ENCODE measurements at places on chromosomes 3 and 15.
A peak's percentile ranks its signal among the peaks of the same experiment; 100 is the strongest.

DNA sequence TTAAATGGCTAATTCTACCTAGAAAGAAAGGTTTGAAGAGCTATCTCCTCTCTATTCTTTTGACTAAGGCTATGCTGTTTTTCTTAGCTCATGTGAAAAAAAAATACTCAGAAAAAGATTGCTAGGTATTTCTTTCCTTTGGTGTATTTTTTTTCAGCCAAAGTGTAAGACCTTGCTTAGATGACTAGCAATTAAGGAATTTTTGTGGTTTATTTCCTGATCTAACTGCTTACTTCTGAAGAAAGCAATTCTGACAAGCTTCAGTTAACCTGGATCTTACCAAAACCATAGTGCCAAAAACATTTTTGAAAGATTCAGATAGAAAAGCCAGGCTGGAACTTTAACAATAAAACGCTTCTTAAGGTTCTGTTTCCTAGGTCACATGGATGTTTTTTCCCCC, 315.6 kb downstream of the SOX2 start:
- no peak for DNase-seq

DNA sequence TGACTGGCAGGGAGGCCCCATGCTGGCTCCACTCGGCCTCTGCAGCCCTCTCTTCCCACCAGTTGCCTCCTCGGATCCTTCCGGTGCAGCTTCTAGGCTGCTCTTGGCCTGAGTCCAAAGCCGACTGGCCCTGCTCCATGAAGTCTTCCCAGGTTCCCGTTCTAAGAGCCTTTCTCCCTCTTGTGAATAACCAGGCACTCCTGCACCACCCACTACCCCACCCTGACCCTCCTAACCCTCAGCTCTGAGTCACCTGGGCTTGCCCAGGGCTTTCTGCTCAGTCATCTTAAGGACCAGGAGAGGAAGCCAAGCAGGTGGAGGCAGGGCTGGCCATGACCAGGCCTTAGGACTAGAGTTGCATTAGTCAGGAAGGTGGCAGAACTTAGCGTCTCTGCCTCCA, 28.1 kb upstream of the CNBP start:
- peak; percentile 38 for DNase-seq

DNA sequence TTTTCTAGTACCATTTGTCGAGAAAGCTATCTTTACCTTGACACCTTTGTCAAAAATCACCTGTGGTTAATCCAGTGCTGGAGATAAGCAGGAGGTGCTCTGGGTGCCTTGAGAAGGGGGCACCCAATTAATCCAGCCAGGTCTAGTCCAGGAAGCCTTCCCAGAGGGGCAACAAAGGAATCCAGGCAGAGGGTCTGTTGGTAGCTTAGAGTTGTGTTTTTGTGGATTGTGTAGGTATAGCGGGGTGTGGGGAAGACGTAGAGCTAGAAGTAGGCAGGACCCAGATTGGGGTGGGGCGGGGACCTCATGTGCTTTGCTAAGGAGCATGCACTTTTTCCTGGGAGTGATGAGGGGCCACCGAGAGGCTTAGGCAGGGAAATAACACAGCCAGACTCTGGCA, 6.0 kb upstream of the PIGZ start:
- no peak for DNase-seq

DNA sequence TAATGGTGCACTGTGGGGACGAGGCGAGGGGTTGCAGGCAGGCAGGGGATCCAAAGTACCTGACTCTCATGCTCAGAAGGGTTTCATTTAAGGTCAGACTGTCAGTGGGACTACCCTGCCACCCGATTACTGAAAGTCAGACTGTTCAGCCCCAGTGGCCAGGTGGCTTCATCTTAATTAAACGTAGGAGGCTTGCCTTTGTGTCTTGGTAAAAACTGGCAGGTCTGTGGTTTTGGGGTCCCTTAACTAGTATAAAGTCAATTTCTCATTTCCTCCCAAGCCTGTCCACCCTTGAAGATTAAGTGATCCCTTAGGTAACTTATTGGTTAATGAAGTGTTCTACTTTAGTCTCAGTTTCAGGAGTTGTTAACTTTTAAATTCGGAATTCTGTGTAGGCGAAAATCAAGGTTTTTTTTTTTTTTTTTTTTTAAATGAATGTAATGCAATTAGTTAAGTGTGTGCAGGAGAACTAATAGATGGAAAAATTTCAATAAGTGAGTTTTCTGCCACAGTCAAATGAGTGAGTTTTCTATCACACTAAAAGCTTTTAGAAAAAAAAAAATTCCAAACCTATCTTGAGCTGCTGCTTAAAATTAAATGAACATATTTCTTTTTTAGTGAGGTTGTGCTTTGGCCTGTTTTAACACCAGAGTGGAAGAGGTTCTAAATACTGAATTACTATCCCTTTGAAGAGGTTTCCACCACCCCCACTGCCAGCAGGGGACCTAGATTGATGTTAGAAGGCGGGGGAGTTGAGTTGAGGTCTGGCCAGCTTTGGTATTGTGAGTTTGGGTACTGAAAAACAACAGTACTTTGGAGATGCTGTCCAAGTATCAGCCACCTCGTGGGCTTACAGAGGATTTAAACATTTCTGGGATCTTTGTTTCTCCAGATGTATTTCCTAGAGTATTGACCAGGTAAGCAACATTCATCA, 15.2 kb downstream of the ITPR1 start:
- DNase-seq = no peak

DNA sequence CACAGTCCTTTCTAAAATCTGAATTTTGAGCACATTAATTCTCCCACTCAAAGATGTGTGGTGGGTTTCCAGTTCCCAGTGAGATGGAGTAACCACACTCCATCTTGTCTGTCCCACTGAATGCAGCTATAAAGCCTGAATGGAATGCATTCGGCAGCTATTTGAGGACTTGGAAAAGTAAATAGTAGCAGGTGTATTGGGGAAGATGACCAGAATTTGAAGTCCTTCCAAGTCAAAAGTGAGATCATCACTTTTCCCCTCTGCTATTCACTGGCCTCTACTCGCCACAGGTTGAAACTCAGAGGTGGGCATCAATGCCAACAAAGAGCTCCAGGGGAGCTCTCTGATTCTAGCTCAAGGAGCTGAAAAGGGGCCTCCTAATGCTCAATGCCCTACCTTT, 8.1 kb upstream of the GNB5 start:
- no peak for DNase-seq

DNA sequence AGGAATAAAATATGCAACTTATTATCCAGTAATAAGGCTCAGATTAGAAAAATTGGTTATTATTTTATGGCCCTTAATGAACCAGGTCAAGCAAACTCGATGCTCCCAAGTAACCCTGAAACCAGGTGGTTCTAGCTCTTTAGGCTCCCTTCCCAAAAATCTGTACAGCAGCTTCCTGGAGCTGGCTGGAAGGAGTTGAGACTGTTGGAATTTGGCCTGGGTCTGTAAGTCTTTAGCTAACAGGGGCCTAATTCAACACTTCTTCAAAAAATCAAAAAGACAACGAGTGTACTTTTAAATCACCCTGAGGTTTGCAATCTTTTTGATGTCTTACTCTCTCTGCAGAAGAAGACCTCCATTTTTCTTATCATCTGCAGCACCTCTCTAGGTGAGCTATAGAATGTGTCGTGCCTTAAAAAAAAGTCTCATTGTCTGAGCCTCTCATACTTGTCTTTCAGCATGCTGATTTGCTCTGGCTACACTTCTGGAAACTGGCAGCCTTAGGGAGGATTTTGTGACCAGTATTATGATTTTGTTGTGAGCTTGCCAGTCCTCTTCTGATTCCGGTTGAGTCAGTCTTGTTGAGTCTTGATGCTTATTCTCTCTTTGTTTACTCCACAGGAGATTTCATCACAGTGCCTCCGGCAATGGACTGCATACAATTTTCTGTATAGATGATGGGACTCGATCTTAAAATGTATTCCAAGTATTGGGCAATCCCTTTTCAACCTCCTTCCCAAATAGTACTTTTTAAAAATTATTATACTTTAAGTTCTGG, 235.0 kb upstream of the KBTBD8 start:
- peak; percentile 47 for DNase-seq

- no peak for DNase-seq
Observed at GRCh38 chr3:197209366-197210260, 88.8 kb downstream of the DLG1 start.

DNA sequence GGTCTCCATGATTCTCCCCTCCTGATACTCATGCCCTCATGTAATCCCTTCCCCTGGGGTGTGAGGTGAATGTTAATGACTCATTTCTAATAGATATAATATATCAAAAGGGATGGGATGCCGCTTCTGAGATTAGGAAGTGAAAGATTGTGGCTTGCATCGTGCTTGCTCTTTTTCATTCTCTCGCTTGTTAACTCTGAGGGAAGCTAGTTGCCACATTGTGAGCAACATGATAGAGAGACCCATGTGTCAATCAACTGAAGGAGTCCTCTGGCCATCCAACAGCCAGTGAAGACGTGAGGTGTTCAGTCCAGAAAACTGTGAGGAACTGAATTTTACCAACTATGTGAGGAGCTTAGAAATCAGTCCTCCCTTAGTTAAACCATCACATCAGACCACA, 28.9 kb upstream of the DRD3 start:
- no peak for DNase-seq

DNA sequence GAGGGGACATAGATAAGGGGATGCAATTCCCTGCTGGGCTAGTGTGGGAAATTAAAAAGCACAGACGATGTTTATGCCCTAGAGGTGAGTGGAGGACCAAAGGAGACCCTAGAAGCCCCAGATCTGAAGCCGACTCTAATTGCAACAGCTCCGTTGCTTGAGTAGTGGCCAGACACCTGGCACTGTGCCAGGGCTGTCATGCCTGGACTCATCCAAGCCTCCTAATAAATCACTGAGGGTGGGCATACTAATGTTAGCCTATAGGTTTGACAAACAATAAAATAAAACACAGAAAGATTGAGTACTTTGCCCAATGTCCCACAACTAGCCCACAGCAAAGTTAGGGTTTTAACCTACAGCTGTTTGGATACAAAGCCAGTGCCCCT, 25.4 kb upstream of the MRPS22 start:
- no peak for DNase-seq

DNA sequence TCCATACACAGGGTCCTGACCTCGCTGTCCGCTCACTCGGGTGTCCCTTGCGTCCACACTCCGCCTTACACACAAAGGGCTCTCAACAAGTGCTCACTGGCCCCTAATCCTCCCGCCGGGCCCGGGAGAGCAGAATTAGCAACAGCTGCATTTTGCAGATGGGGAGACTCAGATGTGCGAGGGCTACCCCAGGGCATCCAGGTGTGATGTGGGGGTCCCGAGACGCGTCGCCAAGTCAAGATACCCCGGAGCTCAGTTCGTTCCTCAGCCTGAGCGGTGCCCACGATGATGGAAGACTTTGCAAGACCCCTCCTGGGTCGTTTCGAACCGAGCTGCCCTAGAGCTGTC, 14.9 kb upstream of the WNT7A start:
- DNase-seq = no peak

DNA sequence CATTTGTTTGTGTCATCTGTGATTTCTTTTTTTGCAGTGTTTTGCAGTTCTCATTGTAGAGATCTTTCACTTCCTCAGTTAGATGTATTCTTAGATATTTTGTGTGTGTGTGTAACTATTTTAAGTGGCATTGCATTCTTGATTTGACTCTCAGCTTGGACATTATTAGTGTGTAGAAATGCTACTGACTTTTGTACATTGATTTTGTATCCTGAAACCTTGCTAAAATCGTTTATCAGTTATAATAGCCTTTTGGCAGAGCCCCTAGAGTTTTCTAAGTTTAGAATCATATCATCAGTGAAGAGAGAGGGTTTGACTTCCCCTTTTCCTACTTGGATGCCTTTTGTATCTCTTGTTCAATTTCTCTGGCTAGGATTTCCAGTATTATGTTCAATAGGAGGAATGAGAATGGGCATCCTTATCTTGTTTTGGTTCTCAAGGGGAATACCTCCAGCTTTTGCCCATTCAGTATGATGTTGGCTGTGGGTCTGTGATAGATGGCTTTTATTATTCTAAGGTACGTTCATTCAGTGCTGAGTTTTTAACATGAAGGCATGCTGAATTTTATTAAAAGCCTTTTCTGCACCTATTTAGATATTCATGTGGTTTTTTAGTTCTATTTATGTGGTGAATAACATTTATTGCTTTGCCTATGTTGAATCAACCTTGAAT, 211.7 kb downstream of the MBNL1 start:
- no peak for DNase-seq

- DNase-seq = no peak
Observed at GRCh38 chr3:149016669-149017541, 25.6 kb downstream of the GYG1 start.

DNA sequence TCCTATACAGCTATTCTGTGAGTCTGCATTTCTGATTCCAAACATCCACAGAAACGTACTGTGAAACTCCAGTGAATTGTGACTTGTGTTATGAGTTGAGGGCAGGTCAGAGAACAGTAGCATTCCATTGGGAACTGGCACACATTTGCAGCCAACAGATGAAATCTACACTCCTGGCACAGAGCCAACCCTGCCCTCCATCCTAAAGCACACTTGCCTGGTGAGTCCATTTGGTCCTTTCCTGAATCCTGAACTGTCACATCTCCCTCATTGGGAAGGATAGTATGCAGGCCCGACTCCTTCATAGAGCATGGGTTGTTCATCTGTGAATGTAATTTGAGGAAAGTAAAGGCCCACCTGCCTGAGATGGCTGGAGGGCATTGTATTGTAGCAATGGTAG, 314.3 kb upstream of the RASGRP1 start:
- DNase-seq = no peak

- DNase-seq = peak; percentile 48
Observed at GRCh38 chr15:40927873-40928806, 1.0 kb upstream of the DLL4 start.

GRCh38 chr3:119679874-119680273, 2.7 kb upstream of the COX17 start:
- DNase-seq = no peak

GRCh38 chr15:45715528-45715927, 80.7 kb downstream of the SQOR start:
- DNase-seq = no peak

- no peak for DNase-seq
Observed at GRCh38 chr3:155173771-155174170, 93.7 kb downstream of the MME start.

- no peak for DNase-seq
Observed at GRCh38 chr15:88950600-88951160, 37.5 kb upstream of the MFGE8 start.

GRCh38 chr3:170651260-170651845, 65.5 kb upstream of the SLC7A14 start:
- DNase-seq = no peak

DNA sequence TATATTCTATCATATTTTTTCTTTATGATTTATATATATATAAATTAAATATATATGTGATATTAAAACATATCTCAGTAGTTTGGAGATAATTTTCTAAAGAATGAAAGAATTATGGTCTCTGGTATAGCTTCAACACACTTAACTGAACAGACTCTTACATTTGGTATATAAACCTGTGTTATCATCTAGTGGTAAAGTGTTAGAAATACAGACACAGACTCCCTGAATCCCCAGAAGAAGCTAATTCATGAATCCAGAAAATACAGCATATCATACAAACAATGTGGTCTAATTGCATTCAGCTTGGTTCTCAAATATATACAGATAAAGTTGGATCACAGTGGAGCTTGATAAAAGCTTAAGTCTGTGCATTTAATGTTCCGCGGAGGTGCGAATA, 1100.4 kb downstream of the ROBO2 start:
- no peak for DNase-seq

Data from femur (tissue), 1 donor.